NCI-H774 (cell line): ENCODE measurements at places on chromosomes 16 and 17.

GRCh38 chr16:15976929-15977637, 27.7 kb downstream of the ABCC1 start:
- no peak for DNase-seq

DNA sequence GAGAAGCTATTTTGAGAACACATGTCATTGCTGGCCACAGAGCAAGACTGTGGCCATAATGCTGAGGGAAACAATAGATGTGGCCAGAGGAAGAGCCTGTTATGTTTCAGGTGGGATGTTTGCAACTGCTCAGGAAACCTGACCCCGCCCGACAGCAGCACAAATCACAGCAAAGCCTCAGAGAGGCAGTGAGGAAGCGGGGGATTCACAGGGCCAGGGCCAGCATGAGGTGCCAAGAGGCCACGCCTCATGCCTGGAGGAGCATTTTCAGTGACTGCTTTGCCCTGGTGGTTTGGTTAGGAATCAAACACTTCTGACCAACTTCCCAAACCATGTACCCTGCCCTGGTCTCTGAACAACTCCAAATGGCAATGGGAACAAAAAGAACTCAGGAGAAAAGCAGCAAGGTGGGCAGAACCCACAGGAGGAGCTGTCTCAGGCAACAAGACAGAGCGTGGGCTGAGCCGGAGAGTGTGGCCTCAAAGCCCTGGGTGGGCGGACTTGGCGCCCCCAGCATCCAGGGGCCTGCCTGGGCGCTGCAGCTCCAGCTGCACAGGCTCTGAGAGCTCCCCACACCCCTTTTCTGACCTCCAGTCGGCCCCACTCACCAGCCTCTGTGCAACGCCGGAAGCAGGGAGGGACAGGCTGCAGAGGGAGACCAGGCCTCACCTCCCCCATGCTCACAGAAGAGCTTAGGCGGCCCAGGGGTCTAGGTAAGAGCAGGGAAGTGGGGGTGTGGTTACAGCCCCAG, 20.6 kb downstream of the HIC1 start:
- DNase-seq = no peak

DNA sequence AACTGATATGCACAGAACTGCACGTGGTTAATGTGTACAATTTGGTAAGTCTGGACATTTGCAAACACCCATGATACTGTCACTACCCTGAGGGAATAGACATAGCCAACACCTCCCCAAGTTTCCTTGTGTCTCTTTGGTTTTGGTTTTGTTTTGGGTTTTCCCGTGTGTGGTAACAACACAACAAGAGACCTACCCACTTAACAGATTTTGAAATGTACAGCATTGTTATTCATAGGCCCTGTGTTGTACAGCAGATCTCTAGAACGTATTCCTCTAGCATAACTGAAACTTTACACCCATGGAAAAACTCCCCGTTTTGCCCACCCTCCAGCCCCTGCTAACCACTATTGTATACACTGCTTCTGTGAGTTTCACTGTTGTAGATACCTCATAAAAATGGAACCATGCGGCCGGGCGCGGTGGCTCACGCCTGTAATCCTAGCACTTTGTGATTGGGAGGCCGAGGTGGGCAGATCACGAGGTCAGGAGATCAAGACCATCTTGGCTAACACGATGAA, 76.3 kb upstream of the TBC1D3K start:
- no peak for DNase-seq

DNA sequence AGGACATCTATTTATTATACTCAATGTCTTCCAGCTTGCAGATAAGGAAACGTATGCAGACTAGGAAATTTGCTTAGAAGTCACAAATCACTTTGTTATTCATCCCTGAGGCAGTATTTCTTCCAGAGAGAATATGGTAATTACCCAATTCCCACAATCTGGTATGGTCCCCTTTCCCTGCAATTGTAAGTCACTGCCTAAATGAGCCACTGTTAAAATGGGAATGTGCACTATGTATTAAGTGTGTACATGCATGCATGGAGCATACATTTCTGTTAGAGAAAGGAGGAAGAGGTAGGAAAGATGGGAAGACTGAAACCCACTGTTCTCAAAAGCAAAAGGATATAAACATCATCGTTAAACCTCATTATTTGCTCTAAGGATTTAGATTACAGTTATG, 10.0 kb downstream of the NUFIP2 start:
- no peak for DNase-seq

- DNase-seq = no peak
Measured at GRCh38 chr16:58088091-58088490, 41.1 kb downstream of the CFAP20 start.

DNA sequence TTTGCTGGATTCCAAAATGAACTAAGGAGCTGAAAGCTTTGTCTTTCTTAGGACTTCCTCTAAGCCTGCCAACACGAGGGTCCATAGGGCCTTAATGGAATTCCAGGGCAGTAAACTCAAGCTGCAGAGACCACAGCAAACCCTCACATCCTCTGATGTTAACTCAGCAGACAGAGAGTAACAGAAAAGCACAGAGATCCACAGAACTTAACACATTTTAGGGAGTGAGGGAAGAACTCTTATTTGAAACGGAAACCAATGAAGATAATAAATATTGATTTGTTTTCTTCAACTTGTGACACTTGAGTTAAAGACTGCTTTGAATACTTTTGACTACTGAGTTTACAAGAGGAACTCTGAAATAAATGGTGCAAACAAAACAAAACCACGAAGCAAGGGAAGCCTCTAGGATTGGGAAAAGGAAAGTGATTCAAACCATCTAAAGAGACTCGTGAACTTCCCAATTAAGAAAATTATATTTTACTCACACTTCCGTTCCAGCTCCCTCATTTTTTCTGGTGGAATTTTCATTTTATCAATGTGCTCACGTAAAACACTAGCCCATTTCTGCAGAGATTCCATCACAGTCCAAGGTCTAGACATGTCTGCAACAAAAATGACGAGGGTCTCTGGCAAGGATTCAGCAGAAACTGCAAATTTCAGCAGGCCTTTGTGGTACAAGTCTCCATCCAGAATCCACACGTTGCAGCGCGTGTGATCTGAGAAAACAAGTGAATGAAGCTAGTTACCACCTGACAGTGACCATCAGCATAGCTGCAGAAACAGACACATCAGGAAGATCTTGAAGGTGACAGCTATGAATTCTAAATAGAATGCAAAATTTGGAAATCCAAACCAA, 9.2 kb downstream of the DYNC1LI2 start:
- no peak for DNase-seq

GRCh38 chr16:83455716-83456115, 352.1 kb upstream of the HSBP1 start:
- DNase-seq = no peak

GRCh38 chr16:84404936-84405639, 36.8 kb downstream of the ATP2C2 start:
- DNase-seq = no peak

GRCh38 chr16:65004570-65004969, 117.3 kb downstream of the CDH11 start:
- DNase-seq = no peak

DNA sequence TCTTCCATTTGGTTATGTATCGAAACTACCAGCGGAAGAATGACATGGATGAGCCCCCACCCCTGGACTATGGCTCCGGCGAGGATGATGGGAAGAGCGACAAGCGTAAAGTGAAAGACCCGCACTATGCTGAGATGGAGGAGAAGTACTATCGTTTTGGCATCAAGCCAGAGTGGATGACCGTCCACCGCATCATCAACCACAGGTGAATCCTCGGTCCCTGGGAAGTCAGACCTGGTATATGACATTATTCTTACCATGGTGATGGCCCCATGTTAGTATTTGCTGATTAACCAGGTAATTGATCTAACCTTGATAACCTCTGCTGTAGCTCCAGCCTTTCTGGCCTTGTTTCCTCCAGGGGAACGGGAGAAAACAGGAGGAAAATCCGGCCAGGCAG, 8.5 kb downstream of the CHD3 start:
- no peak for DNase-seq

DNA sequence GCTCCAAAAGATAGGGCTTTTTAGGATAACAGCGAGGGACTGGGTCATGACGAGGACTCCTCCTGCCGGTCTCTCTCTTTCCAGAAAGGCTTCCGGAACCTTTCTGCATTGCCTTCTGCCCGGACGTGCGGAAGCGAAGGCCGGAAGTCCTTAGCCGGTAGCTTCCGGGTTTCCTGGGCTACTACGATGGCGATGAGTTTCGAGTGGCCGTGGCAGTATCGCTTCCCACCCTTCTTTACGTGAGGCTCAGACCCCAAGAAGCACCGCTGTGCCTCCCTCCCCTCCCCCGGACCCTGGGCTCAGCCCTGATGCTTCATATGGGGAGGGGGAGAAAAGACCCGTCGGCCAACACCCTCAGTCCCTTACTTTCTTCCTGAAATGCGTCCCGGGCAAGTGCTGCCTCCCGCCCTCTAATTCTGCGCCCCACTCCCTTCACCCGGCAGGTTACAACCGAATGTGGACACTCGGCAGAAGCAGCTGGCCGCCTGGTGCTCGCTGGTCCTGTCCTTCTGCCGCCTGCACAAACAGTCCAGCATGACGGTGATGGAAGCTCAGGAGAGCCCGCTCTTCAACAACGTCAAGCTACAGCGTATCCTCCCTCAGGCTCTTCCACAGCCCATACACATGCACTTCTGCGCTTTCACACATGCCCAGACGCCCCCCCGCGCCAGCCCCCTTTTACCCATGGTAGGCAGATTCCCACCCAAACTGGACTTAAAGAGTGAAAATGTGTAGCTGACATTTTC, at the start of gene VPS25:
TSS of gene VPS25 (plus strand) at position 160 of the 746 bp plus-strand sequence. CDS start at position 187, 27 bp downstream.
- DNase-seq = peak; percentile 89

- DNase-seq = no peak
Measured at GRCh38 chr17:41619036-41619926, 5.1 kb downstream of the KRT17 start.

DNA sequence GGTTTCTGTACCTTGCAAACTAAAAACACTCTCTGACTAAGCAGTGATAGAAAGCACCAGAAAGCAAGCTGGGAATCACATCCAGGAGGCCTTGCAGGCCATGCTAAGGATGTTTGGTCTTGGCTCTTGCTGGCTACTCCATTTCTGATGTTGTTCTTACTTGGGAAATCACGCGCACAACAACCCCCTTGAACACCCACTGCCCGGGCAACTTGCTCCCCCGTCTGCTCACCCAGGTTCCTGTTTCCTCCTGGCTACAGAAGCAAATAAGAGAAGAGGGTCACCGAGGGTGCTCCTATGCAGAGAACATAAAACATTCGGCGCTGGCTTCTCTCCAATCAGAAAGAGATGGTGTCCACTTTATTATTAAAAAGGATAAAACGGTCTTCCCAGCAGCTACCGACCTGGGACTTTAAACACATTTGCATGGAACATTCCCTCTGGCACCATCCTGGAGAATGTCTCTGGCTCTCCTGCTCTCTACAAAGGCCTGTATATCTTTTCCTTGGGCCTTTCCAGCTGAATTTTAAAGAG, 271.2 kb upstream of the RPL38 start:
- DNase-seq = no peak

GRCh38 chr17:67974185-67974584, 22.1 kb downstream of the C17orf58 start:
- DNase-seq = no peak

- no peak for DNase-seq
Measured at GRCh38 chr16:73152386-73153125, 104.6 kb upstream of the ZFHX3 start.

DNA sequence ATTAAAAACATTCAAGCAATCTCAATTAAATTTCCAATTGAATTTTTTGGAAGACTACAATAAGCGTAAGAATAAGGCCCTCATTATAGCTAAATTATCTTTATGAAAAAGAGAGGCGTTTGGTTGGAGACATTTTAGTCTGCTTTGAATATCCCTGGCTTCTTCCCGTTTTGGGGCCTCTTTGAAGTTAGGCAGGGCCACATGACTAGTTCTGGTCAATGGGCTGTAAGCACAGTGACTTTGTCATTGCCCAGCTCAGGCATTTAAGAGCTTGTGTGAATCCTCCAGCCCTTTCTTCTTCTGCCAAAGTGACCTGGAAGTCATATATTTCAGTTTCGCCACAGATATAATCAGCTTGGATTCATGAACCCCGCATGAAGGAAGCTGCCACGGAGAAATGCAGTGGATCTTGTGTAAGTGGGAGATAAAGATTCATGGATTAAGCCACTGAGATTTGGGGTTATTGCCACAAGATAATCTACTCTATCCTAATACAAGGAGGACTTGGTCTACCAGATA, 21.7 kb upstream of the UBTF start:
- DNase-seq = no peak

GRCh38 chr17:63365366-63366240, 80.5 kb downstream of the CYB561 start:
- no peak for DNase-seq

- DNase-seq = no peak
Measured at GRCh38 chr17:44940768-44941167, 6.8 kb downstream of the KIF18B start.

DNA sequence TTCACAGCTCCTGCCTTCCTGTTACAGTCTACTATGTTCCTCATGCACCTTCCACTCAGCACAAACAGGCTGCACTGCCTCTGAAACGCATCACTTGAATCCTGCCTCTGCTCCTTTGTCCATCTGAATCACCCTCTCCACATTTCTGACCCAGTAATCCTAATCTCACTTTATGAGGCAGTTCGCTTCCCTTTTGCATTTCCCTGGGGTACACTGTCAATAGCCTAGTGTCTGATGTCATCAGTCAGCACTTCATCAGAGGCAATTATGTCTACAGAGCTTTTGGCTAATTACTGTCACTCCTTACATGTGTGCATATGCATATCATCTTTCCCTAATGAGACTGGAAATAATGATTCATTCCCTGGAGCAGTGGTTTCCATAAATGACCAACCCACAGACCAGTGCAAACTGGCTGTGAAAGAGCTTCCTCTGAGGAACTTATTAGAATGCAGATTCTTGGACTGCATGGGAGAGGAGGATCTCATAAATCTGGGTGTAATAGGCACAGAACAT, 23.6 kb downstream of the CA4 start:
- peak; percentile 22 for DNase-seq

DNA sequence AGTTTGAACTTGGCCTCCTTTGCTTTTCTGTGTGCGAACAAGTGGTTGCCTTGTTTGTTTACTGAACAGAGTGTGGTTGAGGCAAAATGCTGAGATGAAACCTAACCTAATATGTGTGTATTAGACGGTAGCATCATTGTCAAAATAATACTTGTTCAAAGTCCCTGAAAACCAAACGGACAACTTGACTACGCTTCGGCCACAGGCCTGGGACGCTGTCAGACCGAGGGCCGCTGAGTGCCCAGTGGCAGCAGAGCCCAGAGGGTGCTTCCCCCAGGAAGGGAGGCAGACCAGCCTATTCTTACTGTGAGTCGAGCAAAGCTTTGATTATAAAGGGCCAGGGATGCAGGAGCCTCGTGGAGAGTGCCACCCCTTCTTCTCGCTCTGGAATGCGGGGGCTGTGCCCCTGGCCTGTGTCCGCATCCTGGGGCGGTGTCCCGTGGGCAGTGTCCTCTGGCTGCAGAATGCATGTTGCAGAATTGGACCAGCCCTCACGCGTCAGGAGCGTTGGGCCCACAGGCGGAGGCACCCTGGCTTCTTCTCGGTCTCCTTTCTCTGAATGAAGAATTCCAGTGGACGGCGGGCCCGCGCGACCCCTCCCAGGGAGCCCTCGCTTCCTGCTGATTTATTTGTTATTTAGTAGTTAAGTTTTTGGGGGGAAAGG, 5.2 kb downstream of the ACSF3 start:
- no peak for DNase-seq
